ENCODE measurements at places on chromosomes 6 and 20.
A peak's percentile ranks its signal among the peaks of the same experiment; 100 is the strongest.

DNA sequence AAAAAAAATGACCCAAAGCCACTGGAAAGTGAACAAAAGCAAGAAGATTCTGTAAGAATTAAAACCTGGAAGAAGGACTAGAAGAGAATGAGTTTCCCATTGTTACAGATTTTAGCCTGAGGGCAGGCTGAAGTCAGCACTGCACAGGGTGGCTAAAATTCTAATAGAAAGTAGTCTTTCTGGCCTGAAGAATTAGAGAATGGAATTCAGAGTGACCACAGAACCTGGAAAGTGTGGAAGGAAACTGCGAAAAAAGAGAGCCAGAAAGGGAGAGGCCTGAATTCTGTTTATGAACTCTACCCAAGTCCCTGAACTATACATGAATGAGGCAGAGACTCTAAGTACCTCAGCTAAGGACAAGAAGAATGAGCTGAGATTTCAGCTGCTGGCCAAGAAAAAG lies 38.9 kb upstream of the FILIP1 start:
- DNase-seq, result no peak

DNA sequence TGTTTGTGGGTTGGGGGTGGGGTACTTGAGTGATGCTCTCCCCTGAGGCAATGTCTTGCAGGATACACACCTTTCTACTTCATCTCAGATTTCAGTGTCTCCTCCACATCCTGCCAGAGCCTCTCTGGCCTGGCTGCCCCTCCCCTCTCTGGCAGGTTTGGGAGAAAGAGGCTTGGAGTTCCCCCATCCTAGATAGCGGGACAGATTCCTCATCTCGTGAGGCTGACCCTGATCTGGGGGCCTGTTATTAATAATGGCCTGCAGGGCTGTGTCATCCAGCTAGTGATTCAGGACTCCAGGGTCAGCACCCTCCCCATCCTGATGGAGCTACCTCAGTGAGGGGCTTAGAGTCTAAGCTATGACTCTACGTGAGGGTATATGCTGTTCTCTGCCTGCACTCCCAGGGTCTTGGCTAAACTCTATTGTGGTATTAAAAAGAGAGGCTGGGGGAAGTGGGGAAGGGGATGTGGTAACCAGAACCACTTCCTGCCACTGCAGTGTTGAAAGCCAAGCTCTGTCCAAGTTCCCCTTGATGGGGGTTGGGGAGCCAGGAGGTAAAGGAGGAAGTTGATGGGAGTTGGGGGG lies 3.7 kb upstream of the MMP9 start:
- peak; percentile 60 for DNase-seq

GRCh38 chr20:14444106-14444505 lies 106.7 kb upstream of the FLRT3 start:
- no peak for DNase-seq

GRCh38 chr6:63904650-63905248 lies 269.1 kb downstream of the PHF3 start:
- no peak for DNase-seq

DNA sequence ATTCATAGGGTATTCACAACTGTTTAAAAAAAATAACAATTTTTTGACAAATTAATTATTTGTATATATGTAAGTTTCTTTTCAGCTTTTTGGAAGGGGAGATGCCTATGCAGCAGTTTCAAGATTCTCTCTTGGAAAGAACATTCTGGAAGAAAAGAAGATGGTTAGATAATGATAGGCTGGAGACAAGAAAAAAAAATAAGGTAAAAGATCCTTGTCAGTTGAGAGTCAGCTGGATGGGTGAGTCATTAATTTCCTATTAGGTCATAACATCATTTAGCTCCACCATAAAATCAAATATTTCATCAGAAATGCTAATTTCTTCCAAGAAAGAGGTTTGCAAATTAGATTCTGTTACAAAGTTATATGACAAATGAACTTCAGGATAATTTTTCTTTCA lies 880.4 kb downstream of the EPHA7 start:
- DNase-seq, result no peak

GRCh38 chr6:27514906-27515495 lies 42.1 kb upstream of the ZNF184 start:
- DNase-seq, result no peak

GRCh38 chr20:45206725-45207124 lies at the start of gene SEMG1:
Gene SEMG1, plus strand, starts transcription at chr20:45207033. Its CDS starts 21 bp downstream, at chr20:45207054.
- no peak for DNase-seq

DNA sequence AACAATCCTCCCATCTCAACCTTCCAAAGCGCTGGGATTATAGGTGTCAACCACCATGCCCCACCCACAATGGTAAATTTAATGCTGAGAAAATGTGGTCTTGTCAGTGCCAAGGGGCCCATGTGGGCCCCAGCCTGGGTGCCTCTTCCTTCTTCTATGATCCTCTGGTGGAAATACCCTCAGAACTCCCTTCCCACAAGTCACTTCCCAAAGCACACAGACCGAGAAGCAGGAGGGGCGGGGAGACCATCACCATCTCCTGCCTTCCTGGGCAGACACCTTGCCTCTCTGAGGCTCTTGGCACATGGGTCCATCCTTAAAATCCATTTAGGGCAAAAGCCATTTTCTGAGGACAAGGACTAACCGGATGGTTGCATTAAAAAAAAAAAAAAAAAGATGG lies 59.0 kb downstream of the NOL4L start:
- no peak for DNase-seq

DNA sequence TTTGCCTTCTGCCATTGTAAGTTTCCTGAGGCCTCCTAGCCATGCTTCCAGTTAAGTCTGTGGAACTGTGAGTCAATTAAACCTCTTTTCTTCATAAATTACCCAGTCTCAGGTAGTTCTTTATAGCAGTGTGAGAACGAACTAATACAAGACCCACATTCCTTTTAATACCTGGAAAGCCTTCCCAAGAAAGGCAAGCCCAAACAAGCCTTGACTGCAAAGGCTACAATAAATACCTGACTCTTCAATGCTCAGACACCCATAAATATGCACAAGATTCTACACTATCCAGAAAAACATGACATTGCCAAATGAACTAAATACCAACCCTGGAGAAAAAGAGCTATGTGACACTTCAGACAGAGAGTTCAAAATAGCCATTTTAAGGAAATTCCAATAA lies 338.8 kb downstream of the HAO1 start:
- no peak for DNase-seq

All from globus pallidus (tissue), 1 donor.